Right lobe of liver (tissue), 6 donors: ENCODE measurements at places on chromosomes 16 and 17. TPM values are rescaled to one million over a fixed set of nuclear protein-coding genes. Genes with fewer than 3 reads are reported as not detected.

- no peak for DNase-seq
Observed at GRCh38 chr17:44608727-44609435, 47.4 kb upstream of the MEIOC start.

DNA sequence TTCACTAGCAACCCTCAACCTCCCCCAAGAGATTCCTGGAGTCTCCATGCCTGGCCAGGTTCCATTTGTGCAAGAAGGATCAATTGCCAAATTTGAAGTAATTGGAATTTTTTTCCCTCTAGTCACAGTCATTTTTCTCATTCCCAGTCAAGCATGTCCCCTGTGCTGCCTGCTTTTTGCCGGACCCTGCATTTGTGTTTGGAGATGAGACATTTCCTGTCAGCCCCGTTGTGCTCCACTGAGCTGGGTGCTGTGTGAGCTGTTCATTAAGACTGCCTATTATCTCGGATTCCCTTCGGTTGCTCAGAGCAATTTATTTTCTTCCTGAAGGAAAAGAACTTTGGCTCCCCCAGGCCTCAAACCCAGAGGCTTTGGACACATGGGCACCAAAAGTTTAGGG, 201.0 kb upstream of the NLRP1 start:
- no peak for DNase-seq

GRCh38 chr17:68019675-68020408, 15.7 kb upstream of the KPNA2 start:
- peak; percentile 95 for DNase-seq

DNA sequence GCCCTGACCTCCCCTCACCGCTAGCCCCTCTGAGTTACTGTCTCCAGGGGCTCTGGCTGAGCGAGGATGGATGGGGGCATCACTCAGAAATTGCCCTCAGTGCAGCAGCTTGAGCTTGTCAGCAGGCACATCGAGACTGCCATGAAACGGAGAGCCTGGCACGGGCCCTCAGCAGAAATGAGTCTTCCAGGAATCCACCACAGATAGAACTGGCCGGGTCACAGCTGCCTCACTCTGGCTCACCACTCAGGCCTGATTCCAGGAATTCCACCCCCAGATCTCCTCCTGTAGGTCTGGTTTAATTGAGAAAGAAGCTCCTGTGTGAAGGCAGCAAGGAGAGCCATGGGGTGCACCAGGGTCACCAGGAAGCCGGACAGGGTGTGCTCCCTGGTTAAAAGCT, 85.5 kb downstream of the GSG1L start:
- no peak for DNase-seq

GRCh38 chr16:11610121-11610505, 23.4 kb upstream of the LITAF start:
- DNase-seq: no peak

GRCh38 chr17:8832711-8833352, 33.7 kb upstream of the MFSD6L start:
- DNase-seq: no peak

DNA sequence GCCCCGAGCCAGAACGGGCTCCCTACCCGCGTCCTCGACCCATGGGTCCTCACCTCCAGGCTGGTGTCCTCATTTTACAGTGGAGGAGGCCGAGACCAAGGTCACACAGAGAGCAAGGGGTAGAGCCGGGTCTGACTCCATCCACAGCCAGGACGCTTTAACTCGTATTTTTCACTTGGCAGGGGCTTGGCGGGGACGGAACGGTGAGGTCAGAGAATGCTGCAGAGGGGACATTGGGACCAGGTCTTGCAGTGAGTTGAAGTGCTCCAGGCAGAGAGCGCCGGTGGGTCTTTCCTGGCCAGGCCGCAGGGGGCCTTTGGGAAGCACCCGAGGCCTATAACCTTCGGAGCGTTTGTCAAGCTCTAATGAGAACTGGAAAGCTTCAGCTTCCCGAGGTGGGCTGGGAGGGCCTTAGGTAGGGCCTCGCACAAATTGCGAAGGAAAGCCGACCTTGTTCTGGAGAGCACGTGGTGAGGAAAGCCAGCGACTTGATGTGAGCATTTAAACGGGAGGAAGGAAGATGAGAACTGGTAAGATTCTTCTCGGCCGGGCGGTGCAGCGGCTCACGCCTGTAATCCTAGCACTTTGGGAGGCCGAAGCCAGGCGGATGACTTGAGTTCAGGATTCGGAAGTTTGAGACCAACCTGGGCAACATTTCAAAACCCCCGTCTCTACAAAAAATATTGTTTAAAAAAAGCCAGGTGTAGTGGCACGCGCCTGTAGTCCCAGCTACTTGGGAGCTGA, 908 bp upstream of the CLUH start:
- no peak for DNase-seq

GRCh38 chr17:39057701-39058206, 90.6 kb upstream of the FBXO47 start:
- no peak for DNase-seq

DNA sequence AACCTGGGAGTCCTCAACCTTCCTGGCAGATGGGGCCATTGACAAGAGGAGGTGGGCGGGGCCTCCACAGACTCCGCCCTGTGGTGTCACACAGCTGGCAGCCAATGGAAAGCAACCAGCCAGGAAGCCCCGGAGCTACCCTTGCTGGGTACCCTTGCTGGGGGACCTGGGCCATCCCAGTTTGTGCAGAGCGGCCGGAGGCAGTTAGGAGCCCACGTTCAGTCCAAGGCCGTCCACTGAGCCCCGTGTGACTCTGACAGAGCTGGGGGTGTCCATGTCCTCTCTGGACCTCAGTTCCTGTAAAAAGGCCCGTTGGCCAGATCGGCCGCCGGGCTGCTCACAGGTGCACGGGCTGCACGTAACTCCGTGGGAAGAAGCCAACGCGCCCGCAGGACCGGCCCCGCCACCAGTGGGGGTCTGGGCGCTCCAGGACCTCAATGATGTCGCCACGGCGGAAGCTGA, 17.1 kb upstream of the FAM83G start:
- DNase-seq: peak; percentile 55

DNA sequence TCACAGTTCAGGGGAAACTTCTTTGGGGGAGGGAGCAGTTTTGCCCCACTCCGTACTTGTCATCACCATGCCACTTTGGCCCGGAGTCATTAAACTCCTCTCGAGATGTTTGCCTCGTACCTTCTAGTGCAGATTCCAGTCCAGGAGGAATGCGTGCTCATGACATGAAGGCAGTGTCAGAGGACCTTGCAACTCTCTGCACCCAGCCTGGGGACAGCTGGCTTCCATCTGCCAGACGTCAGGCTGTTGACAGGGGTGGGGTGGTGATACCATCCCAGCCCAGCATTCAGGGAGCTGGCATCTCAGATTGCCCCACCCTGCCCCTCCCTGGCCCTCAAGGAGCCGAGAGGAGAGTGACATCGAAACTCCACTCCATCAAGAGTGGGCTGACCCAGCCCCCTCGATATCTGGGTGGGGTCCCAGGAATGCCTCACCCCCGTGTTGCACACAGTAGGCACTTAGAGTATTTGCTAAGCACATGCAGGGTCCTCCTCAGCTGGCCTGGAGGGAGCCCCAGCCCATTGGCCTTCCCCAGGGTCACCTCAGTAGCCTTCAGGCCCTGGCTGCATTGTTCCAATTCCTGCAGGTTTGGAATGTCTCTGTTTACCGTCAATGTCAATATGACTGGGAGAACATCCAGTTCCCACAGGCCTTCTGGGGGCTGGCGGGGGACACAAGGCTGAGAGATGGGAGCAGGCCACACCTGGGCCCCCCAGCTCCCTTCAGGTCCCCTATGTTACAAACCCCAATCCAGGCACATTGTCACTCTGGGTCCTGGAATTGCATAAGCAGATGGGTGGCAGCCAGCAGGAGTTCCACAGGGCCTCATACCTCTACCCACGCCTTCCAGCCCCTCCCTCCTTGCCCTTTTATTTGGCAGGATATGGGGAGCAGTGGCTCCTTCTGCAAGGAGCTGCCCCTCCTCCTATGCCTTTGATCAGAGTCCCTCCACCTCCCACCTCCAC, 21.3 kb upstream of the EMP2 start:
- no peak for DNase-seq

GRCh38 chr17:83109793-83110645, 30.6 kb downstream of the METRNL start:
- DNase-seq: no peak

GRCh38 chr17:55162556-55162946, 102.2 kb upstream of the HLF start:
- no peak for DNase-seq

DNA sequence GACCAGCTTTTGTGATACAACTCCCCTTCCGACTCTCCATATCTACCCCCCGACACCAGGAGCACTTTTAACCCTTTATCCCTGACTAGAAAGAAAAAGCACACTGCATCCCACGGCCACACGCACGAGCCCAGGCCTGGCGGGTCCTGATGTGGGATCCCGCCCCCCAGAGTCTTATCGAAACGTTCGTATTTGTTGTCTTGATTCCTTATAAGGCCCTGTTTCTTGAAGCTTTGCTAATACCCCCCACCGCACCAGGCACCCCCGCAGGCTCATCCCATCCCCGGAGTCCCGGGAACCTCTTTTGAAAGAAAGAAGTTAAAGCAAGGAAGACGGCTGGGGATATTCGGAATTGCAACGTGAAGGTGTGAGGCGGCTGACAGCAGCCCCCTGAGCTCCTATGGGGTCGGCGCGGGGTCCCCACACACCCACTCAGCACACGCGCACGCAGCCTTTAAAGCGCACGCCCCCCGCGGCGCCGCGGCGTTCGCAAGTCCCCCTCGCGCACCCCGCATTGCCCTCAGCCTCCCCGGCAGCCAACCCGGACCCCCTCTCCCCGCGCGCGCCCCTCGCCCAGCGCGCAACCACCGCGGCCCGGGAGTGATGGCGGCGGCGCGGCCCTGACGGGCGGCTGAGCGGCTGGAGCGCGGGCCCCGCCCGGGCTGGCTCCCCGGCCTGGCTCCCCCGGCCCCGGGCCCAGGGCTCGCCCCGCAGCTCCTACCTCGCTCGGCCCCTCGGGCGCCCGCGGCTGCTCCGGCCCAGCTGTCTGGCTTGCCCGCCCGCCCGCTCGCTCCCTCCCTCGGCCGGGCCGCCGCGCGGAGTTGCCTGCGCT, 448 bp downstream of the STAT5B start:
- peak; percentile 45 for DNase-seq

DNA sequence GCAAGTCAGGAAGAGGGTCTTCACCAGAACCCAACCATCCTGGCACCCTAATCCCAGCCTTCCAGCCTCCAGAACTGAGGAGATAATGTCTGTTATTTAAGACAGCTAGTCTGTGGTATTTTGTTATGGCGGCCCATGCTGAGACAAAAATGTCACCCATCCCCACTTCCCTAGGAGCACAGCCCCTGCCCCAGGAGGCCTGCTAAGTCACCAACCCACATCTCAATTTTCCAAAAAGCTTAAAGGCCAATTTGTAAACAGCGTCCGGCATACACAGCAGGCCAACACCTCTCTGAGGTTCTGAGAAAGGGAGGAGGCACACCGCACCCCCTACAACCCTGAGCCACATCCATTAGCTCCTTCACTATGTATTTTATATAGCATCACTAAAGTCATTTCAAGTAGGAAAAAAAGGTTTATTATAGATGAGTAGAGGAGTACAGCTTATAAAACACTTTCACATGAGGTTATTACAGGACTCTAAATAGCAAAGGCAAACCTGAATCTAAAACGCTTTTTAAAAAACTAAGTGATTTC, 6.9 kb downstream of the TMEM170A start:
- DNase-seq: no peak

GRCh38 chr16:49744244-49745220, 111.4 kb downstream of the ZNF423 start:
- no peak for DNase-seq

- DNase-seq: no peak
Observed at GRCh38 chr17:45857977-45858708, 13.5 kb downstream of the SPPL2C start.

- peak; percentile 59 for DNase-seq
Observed at GRCh38 chr17:81037026-81037797, 2.3 kb downstream of the BAIAP2 start.

DNA sequence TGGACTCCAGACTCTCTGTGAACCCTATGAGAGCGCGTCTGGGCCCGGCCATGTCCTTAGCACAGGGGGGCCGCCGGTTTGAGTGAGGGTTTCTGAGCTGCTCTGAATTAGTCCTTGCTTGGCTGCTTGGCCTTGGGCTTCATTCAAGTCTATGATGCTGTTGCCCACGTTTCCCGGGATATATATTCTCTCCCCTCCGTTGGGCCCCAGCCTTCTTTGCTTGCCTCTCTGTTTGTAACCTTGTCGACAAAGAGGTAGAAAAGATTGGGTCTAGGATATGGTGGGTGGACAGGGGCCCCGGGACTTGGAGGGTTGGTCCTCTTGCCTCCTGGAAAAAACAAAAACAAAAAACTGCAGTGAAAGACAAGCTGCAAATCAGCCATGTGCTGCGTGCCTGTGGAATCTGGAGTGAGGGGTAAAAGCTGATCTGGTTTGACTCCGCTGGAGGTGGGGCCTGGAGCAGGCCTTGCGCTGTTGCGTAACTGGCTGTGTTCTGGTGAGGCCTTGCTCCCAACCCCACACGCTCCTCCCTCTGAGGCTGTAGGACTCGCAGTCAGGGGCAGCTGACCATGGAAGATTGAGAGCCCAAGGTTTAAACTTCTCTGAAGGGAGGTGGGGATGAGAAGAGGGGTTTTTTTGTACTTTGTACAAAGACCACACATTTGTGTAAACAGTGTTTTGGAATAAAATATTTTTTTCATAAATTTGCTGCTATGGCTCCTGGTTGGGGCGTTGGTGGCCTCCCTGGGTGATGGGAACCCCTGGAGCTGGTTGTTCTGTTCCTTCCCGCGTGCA, 23.1 kb downstream of the STAT5A start:
- DNase-seq: peak; percentile 95

DNA sequence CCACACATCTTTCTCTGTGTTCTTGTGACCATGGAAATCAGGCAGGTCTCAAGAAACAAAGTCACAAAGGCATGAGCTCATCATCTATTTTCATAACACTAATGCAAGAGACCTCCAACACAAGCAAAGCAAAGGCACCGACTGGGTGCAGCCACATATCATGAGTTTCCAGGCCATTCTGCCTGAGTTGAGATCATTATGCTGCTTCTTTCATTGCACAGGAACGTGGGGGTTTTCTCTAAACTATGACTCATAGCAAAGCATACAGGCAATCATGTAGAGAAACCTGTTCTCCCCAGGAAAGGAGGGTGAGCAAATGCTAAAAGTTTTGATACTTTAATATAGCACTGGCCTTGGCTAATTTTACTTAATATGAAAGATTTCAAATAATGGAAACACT, 60.7 kb downstream of the GRIN2A start:
- no peak for DNase-seq

ZDHHC1 gene
- 1.5 TPM for total RNA-seq

TNRC6C gene
- total RNA-seq: 1.9 TPM

SLC25A19 gene
- 5.6 TPM for total RNA-seq

FTO gene
- total RNA-seq: 33.3 TPM
